NCI-H226 (cell line): ENCODE measurements at places on chromosomes 6 and 20.
A peak's percentile ranks its signal among the peaks of the same experiment; 100 is the strongest.

DNA sequence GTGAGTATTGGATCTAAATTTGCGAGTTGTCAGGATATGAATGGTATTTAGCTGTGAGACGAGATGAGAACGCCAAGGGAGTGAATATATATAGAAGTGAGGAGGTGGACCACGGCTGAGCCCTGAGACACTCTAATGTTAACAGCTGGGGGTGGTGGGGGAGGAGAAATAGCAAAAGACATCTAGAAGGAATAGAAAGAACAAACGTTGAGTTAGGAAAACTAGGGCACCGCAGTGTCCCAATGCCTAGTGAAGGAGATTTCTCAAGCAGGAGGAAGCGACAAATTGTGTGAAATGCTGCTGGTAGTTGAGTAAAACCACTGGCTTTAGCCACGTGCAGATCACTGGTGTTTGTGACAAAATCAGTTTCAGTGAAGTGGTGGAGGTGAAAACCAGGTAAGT, 56.9 kb downstream of the CD164 start:
- no peak for DNase-seq

GRCh38 chr6:141501616-141502015, 631.1 kb upstream of the GJE1 start:
- DNase-seq, result no peak

- DNase-seq, result no peak
Observed at GRCh38 chr6:118739696-118740353, 88.4 kb upstream of the CEP85L start.

DNA sequence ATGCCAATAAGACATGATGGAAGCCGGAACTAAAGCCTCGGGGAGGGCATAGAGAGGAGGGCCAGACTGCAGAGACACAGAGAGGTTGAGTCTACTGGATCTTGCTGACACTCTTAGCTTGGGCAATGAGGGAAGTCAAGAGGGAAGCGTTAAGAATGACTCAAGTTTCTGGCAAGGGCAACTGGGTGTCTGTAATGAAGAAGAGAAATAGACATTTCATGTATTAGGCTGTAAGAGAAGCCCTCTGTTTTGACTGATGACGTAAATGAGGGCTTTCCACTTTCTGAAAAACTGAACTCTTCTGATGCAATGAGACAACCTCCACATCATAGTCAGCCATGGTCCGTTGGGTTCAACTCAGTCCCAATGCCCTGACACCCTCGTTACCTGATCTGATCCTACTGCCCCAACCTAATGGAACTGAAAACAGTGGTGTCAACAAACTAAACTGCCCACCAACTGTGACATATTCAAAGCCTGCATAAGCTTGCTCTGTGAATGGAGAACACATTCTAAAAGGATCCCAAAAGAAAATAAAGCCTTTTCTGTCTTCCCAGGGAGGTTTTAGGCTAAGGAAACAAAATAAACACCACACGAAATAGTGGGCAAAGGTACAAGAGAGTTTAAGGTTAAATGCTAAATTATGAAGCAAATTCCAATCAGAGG, 45.8 kb upstream of the PNRC1 start:
- DNase-seq, result peak; percentile 88

DNA sequence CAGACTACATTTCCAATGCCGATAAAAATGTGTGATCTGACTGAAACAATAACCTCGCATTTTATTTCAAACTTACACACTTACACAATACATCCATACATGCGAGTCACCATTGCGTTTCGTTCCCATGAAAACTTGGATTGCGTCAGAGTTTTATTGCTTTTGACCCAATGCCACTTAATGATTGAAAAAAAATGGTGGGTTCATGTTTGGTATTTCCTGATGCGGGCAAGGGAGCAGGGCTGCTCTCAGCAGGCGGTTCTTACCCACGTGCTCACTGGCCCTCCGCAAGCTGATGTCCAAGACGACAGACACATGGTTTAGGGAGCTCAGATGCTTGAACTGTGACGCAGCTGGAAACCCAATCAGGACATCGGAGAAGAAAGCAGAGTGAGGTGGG, 281.0 kb upstream of the SULF2 start:
- DNase-seq, result no peak

DNA sequence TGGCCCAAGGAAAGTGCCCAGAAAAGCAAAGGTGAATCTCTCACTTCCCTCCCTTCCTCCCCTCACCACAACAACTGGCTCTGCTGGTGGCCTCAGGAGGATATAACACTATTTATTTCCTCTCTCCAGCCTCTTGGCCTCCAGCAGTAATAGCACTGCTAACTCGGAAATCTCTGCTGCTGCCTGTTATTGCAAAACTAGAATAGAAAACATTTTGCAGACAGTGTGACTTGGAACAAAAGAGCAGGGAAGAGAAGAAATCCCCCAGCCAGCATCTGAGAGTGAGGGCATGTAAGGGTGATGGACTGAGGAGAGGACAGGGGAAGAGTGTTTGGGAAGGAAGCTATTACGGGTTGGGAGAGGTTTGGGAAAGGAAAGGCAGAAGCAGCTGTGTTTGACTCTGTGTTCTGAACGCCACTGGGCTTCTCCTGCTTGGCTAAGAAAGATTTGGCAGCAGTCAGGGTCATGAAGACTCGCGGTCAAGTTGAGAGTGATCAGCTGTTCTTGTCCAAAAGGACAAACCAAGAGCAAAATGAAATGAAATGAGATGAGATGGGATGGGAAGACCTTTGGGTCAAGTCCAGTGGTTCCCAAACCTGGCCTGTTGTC, 81.0 kb upstream of the SNX9 start:
- DNase-seq, result no peak

DNA sequence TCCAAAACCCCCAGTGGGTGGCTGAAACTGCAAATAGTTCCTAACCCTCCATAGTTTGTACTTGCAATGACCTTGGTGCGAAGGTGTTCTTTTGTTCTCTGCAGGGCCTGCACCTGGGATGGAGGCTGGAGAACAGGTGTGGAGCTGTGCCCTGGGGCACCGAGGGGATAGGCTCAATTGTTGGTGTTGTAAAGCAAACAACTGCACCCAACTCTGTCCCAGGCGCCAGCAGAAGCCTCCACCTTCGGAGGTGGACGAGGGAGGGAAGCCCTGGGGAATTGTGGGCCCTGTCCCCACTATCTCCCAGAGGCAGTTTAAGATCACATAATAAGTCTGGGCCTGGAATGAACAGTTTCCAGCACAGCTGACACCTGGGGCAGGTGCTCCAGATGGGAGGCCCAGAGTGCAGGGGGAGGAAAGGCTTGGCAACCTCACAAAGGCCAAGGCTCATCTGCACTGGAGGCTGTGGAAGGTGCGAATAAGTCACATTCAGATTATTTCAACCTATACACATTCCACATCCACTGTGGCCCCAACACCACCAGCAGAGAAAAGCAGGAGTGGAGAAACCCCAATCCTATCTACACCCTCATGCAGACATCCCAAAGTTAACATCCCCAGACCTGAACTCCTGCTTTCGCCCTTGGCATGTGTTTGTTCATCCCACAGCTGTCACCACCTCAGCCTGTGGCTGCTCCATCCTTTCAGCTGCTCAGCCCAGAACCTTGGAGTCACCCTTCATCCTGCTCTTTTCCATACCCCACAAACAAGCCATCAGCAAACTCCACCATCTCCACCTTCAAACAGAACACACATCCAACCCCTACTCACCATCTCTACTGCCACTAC, 12.3 kb upstream of the CBFA2T2 start:
- DNase-seq, result no peak

DNA sequence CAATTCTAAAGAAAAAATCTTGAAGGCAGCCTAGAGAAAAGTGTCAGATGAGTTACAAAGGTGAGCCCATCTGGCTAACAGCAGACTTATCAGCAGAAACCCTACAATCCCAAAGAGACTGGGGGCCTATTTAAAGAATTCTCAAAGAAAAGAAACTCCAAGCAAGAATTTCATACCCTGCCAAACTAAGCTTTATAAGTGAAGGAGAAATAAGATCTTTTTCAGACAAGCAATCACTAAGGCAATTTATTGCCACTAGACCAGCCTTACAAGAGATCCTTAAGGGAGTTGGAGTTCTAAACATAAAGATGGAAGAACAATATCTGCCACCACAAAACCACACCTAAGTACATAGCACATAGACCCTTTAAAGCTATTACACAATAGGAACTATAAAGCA, 24.9 kb upstream of the DEFB126 start:
- no peak for DNase-seq
